ENCODE measurements at places on chromosomes 7 and 10.

DNA sequence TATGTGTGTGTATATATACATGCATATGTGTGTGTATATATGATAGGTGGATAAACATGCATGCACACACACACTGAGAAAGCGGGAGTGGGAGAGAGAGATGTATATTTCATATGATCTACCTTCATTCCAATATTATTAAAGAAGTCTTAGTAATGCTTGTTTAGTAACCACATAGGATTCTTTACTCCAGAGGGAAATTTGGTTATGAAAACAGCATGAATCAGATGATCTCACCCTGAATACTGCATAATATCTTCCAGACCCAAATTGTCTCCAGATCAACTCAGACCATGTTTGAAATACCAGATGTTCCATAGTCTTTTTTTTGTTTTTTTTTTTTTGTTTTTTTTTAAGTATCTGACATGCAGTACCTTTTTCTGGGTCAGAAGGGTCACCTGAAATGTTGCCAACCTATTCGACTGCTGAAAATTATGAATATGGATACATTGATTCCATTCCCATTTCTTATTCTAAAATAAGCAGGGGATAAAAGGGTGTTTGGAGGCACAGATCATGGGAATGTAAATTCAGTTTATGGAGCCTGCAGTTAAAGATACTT, 17.4 kb downstream of the TES start:
- no peak overlapping the region for H3K4me3 ChIP-seq
- no peaks in the 10 kb centered on the region for H3K27me3 ChIP-seq
- no peak overlapping the region for H3K27ac ChIP-seq
- peaks cover 54% of the 10 kb centered on the region for H3K4me1 ChIP-seq
- no peaks in the 10 kb centered on the region for H3K36me3 ChIP-seq
- DNase-seq, result no peak

- H3K36me3 ChIP-seq, result no peaks in the 10 kb centered on the region
- H3K4me3 ChIP-seq, result no peak overlapping the region
- no peak overlapping the region for H3K27ac ChIP-seq
- H3K27me3 ChIP-seq, result peaks cover 9% of the 10 kb centered on the region
- DNase-seq, result no peak
These were observed 5.7 kb downstream of the SKAP2 start for GRCh38 chr7:26858735-26859134.

DNA sequence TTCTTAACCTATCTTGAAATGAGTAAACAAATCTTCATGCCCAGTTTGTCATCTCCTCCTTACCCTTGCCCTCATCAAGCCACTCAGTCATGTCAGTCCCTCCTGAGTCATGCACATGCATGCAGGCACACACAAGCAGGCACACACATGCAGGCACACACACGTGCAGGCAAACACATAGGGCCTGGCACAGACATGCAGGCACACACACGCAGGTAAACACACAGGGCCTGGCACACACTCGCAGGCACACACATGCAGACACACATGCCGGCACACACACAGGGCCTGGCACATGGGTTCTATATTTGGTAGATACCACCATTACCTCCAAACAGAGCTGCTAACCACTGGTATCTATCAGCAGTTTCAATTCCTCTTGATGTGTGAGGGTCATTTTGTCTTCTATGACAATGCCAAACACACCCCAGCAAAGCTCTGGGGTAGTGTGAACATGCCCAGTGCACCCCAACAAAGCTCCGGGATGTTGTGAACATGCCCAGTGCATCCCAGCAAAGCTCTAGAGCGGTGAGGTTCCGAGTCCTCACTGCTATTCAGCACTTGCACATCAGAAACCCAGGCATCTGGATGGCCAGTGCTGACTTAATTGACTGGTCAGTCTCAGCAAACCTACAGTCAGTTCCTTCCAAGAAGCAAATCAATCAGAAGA, 563.8 kb downstream of the PTPRN2 start:
- H3K27me3 ChIP-seq, result no peaks in the 10 kb centered on the region
- H3K27ac ChIP-seq, result no peak overlapping the region
- no peak for DNase-seq
- H3K4me1 ChIP-seq, result no peaks in the 10 kb centered on the region

GRCh38 chr7:150753826-150754603, 16.8 kb downstream of the GIMAP5 start:
- H3K27ac ChIP-seq, result peak overlapping the region; percentile 60
- DNase-seq, result no peak
- no peaks in the 10 kb centered on the region for H3K36me3 ChIP-seq
- no peak overlapping the region for H3K4me3 ChIP-seq
- H3K4me1 ChIP-seq, result peaks cover 41% of the 10 kb centered on the region
- H3K27me3 ChIP-seq, result no peaks in the 10 kb centered on the region

GRCh38 chr7:49776994-49777393, 3.6 kb downstream of the VWC2 start:
- no peaks in the 10 kb centered on the region for H3K4me1 ChIP-seq
- H3K27ac ChIP-seq, result no peak overlapping the region
- no peak for DNase-seq
- H3K36me3 ChIP-seq, result no peaks in the 10 kb centered on the region

GRCh38 chr10:59865101-59865500, 41.3 kb downstream of the CCDC6 start:
- no peaks in the 10 kb centered on the region for H3K36me3 ChIP-seq
- no peak overlapping the region for H3K27ac ChIP-seq
- DNase-seq, result no peak
- H3K27me3 ChIP-seq, result no peaks in the 10 kb centered on the region
- H3K4me3 ChIP-seq, result no peak overlapping the region
- H3K4me1 ChIP-seq, result no peaks in the 10 kb centered on the region

- no peak overlapping the region for H3K4me3 ChIP-seq
- no peaks in the 10 kb centered on the region for H3K4me1 ChIP-seq
- DNase-seq, result no peak
- H3K27ac ChIP-seq, result no peak overlapping the region
These were observed 52.6 kb downstream of the CHST3 start for GRCh38 chr10:72016608-72017300.

- no peak overlapping the region for H3K27ac ChIP-seq
- H3K27me3 ChIP-seq, result no peaks in the 10 kb centered on the region
- H3K4me3 ChIP-seq, result no peak overlapping the region
- H3K4me1 ChIP-seq, result no peaks in the 10 kb centered on the region
These were observed 690.5 kb downstream of the PARD3 start for GRCh38 chr10:34124522-34125035.

DNA sequence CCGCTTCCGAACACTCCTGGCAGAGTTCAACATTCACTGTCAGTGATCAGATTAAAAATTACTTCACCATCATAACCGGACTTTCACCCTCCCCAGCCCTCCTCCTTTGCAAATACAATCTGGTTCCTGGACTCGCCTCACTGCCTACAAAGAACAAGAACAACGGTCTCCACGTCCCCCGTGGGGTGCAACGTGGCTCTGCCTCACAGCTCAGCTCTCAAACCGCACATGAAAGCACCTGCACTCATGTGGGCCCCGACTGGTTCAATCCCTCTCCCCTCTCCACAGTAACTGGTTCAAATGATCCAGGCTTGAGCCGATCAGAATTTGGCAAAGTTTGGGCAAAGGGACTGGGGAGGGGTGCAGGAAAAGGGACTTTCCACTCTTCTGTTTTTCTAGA, 21.0 kb downstream of the ASB13 start:
- no peaks in the 10 kb centered on the region for H3K4me1 ChIP-seq
- no peak for DNase-seq
- peaks cover 8% of the 10 kb centered on the region for H3K36me3 ChIP-seq
- H3K4me3 ChIP-seq, result no peak overlapping the region
- H3K27ac ChIP-seq, result no peak overlapping the region

DNA sequence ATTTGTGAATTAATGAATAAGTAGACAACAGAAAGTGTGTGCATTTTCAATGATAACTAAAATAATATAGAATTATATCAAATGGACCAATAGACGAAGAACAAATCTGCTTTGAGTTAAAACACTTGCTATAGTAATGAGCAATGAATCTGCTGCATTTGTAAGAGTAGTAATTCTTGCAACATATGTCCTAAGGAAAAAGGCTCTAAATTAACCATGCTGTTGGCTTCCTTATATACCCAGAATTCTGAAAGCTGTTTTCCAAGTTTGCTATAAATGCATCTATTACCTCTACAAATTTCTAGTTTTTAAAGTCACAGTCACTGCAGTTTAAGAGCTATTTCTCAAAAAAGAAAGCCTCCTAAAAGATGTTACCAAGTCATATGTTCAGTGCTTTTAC, 20.5 kb upstream of the ANLN start:
- H3K36me3 ChIP-seq, result no peaks in the 10 kb centered on the region
- H3K27me3 ChIP-seq, result no peaks in the 10 kb centered on the region
- H3K4me3 ChIP-seq, result no peak overlapping the region
- H3K4me1 ChIP-seq, result peaks cover 4% of the 10 kb centered on the region
- DNase-seq, result no peak
- no peak overlapping the region for H3K27ac ChIP-seq

DNA sequence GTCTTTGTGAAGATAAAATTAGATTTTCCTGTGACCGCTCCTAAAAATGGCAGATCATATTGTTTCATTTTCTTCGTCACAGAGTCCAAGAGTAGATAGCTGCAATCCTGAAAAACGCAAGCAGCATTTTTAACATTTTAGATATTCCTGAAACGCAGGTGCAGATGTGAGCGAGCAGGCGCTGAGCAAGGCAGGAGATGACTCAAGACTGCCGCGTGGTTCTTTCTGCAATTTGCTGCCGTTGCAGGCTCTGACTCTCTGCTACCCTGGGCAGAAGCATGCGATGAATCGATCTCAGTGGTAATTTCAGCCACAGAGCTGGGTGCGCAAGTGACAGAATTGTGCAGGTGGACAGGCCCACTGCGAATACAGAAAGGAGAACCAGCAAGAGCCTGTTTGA, 331.9 kb downstream of the ACTR3B start:
- no peak for DNase-seq
- no peaks in the 10 kb centered on the region for H3K36me3 ChIP-seq
- no peaks in the 10 kb centered on the region for H3K4me1 ChIP-seq
- H3K27me3 ChIP-seq, result no peaks in the 10 kb centered on the region
- no peak overlapping the region for H3K4me3 ChIP-seq
- no peak overlapping the region for H3K27ac ChIP-seq
